ENCODE measurements at places on chromosomes 3 and 15.

GRCh38 chr3:197300361-197300760 is 1.9 kb upstream of the DLG1 start:
- DNase-seq, result no peak

- DNase-seq, result no peak
Observed at GRCh38 chr3:1087066-1087560, 5.7 kb upstream of the CNTN6 start.

DNA sequence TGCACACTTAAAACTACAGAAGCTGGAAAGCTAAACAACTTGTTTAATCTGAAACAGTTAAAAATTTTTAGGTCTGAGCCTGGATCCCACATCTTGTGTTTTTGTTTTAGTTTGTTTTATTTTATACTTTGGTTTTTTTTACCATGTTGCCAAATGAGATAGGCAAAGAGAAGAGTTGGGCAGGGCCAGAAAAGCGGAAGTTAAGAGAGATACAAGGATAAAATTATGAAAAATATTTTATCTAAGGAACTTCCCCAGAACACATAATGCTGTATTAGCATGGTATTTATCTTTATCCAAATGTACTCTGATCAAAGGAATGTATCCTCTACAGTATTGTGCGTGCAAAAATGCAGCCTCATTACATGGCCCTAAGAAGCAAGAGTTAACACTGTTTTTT is 50.7 kb downstream of the PROS1 start:
- DNase-seq, result no peak

GRCh38 chr3:194365978-194366490 is 3.5 kb downstream of the LRRC15 start:
- no peak for DNase-seq

DNA sequence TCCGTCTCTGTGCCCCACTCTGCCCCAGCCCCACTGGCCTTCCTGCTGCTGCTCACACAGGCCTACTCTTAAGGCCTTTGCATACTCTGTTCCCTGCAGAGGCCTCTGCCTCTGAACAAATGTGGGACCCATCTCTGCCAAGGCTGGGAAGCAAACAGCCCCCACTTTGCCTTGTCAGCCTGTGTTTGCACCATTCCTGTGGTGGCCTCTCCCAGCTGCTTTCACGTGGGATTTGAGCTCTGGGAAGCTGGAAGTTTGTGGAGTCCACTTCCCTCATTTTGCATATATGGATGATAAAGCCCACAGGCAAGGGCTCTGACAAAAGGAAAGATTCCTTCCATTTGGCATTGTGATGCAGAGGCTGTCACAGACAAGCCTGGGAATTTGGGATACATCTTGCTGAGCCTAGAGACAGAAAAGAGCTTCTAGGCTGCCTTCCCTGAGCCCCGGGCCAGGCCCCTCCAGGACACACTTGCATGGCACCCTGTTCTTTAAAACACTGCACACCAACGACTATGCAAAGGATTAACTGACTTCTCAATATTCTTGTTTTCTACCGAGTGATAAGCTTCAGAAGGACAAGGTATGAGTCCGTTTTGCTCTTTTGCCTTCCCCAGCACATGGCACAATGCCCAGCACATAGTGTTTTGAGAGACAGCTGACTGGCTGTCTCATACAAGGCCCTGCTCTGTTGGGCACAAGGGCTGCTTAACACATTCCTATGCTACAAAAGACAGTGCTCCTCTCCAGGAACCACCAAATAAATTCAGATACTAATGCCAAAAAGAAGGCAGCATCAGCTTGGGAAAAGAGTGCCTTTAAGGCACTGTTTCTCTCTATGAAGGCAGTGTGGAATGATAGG is 120.7 kb upstream of the TOPAZ1 start:
- DNase-seq, result no peak

- DNase-seq, result no peak
Observed at GRCh38 chr3:66536791-66537190, 36.0 kb upstream of the LRIG1 start.

GRCh38 chr15:62546628-62547027 is 381.5 kb upstream of the C2CD4B start:
- DNase-seq, result no peak

GRCh38 chr3:41684797-41685735 is 276.8 kb downstream of the ULK4 start:
- no peak for DNase-seq

DNA sequence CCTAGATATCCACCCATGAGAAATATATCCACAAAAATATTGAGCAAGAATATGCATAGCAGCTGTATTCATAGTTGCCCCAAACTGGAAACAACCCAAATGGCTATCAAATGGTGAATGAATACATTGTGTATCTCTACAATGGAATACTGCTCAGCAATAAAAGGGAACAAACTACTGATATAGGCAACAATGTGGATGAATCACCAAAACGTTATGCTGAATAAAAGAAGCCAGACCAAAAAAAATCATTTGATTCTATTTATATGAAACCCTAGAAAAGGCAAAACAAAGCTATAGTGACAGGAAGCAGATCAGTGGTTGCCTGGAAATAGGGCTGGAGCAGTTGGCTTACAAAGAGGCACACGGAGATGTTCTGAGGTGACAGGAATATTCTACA is 15.5 kb upstream of the CMTM7 start:
- no peak for DNase-seq

GRCh38 chr15:70025413-70026296 is 72.1 kb downstream of the TLE3 start:
- DNase-seq, result no peak

DNA sequence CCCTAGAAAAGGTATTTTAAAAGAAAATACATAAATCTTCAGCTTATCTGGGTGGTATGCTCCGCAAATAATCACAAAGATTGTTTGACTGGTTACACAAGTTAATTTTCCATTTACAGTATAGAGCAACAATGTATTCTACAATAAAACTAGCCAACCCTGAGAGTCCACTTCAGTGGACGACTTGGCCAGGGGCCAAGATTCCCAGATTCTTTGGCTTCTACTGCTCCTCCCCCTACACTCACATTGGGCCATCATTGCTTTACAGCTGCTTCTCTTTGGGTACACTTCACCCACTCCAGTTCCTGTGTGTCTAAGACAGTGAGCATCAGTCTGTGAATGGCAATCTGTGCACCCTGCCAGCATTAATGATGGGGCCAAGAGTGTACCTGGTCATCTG is 17.2 kb upstream of the PRICKLE2 start:
- no peak for DNase-seq

GRCh38 chr3:86438544-86438943 is 552.4 kb downstream of the VGLL3 start:
- DNase-seq, result no peak

DNA sequence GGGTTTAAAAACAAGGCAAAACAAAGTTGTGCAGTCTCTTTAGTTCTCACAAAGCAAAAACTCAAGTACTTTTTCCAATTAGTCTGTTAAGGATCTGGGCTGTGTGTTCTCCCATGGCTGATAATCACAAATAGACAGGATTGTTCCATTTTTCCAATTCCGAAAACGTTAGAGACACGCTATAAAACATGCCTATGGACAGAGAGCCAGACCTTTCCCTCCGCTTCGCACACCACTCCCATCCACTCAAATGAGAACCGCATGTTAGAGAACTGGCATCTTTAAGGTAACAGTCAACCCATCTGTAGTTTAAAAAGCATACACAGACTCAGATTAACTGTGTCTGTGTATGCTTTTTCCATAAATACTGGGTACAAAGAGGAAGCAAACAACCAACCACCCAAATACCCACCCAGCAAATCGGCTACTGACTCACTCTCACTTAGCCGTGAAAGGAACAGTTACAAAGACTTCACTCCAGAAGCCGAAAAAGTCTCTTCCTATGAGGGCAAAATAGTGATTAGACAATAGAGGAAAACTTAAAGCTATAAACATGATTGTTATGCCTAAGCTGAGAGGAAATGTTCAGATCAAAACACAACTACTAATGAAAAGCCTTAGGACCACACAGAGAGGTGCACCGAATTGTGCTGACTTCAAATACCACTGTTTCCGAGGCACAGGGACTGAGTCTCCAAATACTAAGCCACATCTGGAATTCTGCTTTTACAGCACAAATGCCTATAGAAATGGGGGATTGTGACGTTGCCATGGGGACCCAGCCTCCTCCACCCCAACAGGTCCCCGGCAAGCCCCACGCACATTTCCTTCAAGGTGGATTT is 36.1 kb downstream of the IL17RD start:
- no peak for DNase-seq

- no peak for DNase-seq
Observed at GRCh38 chr3:1808590-1808989, 290.1 kb upstream of the CNTN4 start.

GRCh38 chr3:110067527-110067926 is 730.2 kb upstream of the DPPA4 start:
- no peak for DNase-seq

DNA sequence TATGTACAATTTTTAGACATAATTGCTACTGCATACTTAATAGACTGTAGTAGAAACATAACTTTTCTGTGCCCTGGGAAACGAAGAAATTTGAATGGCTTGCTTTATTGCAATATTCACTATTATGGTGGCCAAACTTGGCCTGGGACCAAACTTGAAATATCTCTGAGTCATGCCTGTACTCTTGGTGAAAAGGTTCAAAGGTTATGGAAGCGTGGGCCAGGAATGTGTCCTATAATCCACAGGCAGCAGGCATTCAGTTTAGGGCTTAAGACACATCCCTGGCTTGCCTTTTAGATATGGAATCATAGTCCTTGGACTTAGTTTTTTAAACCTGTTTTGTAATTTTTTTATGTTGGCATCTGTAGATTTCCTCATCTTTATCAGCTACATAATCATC is 124.3 kb downstream of the LRIG1 start:
- DNase-seq, result no peak

GRCh38 chr3:150319900-150320299 is 88.2 kb upstream of the TSC22D2 start:
- no peak for DNase-seq

DNA sequence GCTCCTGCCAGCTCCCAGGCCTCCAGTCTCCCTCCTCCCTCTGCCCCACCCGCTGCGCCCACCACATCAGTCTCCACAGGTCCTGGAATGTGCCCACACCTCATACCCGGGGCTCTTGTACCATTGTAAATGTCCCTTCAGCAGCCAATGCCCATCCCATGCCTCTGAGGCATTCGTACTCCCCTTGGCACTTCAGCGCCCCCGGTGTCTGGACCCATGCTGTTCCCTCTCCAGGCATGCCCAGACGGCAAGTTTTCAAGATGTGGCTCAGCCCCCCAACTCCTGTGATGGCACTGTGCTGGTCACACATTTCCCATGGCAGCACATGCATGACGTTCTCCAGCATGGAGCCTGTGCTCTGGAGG is 13.3 kb downstream of the PLXND1 start:
- no peak for DNase-seq

GRCh38 chr3:27426926-27427325 is 57.3 kb downstream of the SLC4A7 start:
- no peak for DNase-seq

DNA sequence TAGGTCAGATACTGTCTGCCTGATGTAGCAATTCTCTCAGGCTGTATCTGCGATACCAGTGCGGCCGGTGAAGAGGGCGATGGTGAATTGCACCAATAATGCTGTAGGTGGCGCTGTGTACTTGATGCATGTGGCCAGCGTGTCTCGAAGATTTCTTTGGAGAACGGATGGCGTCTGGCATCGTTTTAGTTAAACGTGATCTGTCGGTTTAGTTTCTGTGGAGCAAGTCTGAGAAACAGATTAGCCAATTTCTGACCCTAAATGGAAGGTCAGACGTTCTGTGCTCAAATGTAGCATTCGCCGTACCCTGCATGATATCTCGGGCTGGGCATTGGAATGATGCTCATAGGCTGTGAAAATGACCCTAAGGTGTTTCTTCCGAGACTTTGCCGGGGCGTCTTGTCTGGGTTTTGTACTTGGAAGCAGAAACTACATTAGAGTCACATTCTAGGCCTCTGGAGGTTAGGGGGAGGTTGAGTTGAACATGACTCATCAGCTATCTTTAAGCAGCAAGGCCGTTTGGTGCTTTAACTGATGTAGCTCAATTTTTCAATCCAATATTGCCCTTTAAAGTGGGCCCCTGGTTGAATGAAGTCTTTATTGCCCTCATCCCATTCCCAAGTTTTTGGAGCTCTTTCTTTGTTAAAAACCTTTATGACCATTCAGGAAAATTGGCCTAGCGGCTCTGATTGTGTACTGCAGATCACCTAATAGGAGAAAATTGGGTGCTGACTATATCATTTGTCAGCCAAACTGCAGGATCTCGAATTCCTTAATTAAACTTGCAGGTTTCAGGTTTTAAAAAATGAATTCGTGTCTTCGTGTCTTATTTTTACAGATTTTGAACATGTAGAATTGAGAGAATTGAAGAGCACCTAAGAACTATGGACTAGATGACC is 80.0 kb downstream of the SQOR start:
- DNase-seq, result peak; percentile 10

GRCh38 chr15:69457304-69458280 is 5.0 kb downstream of the RPLP1 start:
- no peak for DNase-seq

DNA sequence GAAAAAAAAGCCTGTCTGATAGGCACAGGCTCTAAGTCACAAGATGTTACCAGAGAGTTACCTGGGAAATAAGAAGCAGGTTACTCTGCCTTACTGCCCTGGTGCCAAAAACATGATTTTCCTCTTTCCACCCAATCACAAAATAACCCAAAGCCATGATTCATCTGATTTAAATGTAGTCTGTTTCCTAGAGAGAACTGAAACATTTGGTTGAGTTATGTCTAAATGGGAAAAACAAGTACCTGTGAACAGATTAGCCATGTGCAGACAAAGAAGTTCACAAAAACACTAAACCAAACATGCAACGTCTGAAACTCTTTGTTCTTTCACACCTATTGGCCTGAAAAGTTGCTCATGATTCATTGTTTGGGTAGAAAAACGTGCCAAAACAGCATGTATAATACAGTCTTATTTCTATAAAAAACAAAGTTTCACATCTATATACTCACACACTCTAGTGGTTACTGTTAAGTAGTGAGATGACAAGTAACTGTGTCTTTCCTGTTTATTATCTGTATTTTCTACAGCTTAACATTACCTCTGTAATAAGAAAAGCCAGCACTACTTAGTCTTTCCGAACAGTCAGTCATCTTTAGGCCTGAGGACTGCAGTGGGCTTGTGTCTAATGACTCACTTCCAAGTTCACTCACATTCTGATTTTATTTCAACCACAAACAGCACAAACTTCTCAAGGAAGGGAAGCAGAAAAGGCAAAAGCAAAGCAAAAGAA is 30.2 kb downstream of the FAM174B start:
- peak; percentile 50 for DNase-seq

DNA sequence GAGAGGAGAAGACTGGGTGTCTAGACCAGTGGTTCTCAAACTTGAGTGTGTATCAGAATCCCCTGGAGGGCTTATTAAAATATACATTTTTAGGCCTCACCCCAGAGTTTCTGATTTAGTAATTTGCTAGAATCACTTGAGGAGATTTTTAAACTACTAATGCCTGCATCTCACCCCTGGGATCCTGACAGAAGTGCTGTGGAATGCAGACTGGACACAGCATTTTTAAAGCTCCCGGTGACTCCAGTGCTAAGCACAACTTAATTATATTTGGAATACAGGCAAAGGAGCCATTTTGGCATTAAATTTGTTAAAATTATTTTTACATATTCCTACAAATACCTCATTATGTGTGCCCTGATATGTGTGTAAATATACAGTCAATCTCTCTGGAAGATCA is 26.7 kb upstream of the COL6A6 start:
- no peak for DNase-seq

- no peak for DNase-seq
Observed at GRCh38 chr15:39302936-39303335, 277.9 kb upstream of the THBS1 start.

- no peak for DNase-seq
Observed at GRCh38 chr3:36686516-36686915, 77.8 kb downstream of the DCLK3 start.
